Activated CD4-positive, alpha-beta T cell treated with anti-CD3 and anti-CD28 coated beads, Interleukin-2, amount 50 U/mL, for 48 hours (primary cell): ENCODE measurements at places on chromosomes 13 and 19.

DNA sequence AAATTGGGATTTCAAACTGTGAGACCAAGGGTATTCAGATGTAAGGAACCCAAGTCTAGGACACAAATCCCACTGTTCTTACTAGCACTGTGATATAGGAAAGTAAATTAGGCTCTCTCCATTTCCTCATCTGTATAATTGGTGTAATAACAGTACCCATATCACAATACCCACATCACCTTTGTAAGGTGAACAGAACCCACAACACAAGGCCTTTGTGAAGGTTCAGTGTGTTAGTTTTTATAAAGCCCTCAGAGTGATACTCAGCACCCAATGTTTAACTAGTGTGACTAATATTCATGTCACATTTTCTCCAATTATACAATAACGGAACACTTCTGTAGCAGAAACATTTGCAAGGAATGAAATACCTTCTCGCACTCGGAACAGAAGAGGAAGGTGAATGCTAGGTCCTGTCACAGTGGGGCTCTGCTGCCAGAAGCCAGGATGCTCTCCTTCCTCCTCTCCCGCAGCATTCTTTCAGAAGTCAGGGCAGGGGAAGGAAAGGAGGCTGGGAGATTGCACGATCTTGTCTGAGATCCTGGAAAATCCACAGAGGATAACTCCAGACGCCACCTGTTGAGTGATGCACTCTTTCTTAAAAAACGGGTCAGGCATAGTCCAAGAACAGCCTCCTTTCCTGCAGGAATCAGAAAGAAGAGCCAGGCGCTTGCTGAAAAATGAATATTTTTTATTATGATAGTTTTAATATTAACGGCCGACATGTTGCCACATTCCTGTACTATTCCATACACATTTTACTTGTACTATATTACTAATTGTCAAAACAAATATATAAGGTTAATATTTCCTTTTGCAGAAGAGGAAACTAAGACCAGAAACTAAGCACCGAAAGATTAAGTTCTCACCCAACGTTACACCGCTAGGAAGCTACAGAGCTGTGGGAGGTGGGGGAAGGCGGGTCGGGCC lies 762 bp downstream of the ZNF45 start:
- no peak for DNase-seq

- DNase-seq: no peak
These were observed 13.9 kb upstream of the DACH1 start for GRCh38 chr13:71880753-71881541.

DNA sequence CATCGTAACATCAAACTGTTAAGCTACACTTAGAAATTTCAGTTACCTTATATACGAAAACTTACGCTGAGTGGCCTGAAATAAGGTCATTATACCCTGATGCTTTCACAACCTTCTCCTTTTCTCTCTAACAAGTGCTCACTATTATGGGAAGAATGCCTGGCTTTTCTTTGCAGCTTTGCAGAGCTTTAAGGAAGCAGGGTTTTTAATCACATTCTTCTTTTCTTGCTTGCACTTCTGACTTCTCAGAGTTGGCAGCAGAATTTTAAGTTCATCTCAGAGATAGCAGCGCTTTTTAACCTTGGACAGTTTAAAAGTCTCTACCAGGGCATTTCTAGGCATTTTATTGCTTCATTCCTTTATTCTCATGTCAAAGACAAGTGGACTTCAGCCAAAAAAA lies 285.1 kb downstream of the SPRY2 start:
- no peak for DNase-seq

- no peak for DNase-seq
These were observed 223.8 kb downstream of the TDRD3 start for GRCh38 chr13:60620611-60621395.

DNA sequence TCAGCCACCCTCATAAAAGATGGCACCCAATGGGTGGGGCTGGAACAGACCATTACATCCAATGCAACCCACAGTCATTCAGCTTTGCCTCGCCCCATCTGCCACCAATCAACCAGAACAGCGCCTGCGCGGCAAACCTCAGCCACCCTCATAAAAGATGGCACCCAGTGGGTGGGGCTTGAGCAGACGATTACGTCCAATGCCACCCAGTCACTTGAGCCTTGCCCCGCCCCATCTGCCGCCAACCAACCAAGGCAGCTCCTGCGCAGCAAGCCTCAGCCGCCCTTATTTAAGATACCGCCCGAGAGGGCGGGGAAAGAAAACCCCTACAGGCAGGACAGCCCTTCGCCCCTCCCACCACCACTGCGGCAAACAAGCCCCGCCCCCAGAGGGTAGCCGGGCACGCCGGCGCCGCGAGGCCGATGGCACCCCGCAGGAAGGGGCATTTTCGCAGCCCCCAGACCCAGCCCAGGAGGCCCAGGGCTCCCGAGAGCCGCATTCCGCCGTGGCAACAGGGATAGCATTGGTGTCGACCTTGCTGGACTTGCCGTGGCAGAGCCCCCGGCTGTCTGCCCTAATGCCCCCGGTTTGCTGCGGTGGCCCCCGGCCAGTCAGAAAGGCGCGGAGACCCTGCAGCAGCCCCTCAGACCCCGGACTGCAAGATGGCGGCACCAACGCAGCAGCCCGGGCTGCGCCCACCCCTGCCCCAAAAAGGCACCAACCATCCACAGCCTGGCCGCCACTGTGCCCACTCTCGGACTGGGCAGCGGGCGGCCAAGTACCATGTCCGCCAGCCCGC lies 675 bp downstream of the PEG3 start:
- DNase-seq: no peak

DNA sequence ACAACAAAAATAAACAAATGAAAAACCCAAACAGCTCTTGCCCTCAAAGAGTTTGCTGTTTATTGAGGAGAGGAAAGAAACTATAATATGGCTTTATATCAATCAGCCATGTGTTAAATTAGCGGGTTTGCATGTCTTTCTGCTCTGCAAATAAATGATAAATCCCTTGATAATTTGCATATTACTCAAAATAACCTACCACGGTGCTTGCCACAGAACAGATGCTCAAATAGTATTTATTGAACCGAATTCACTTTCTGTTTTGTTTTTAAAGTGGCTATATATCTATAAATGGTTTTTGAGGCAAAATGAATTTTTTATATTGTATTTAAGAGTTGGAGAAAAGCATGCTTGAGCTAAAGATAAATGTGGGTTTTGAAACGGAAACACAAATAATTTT lies 428.1 kb downstream of the ITGBL1 start:
- DNase-seq: no peak

DNA sequence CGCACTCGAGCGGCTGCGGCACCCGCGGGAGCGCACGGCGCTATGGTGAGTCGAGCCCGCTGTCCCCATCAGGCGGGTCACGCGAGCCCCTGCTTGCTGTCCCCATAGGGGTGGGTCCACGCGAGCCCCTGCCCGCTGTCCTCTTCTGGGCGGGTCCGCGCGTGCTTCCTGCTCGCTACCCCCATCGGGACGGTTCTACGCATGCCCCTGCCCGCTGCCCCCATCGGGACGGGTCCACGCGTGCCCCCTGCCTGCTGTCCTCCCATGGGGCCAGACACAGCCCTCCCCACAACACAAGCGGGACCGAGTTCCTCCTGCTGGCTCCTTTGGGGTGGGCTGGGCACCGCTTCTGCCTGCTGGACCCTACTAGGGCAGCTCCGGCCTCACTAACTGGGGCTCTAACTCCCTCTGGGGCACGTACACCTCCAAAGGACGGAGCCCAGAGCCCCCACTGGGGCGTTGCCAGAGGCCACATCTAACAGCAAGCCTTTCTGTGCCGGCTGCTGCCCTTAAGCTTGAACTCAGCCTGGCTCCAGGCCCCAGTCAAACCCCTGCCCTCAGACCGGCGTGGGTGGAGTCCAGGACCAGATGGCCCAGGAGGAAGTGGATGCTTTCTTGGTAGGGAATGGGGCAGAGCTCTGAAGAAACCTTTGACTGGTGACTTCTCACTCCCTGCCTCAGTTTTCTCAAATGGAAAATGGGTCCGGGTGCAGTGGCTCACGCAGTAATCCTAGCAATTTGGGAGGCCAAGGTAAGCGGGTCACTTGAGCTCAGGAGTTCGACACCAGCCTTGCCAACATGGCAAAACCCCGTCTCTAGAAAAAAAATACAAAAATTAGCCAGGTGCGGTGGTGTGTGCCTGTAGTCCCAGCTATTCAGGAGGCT lies 722 bp downstream of the COLGALT1 start:
- DNase-seq: peak; percentile 42

GRCh38 chr13:78265098-78265497 lies 338.3 kb downstream of the POU4F1 start:
- no peak for DNase-seq

GRCh38 chr19:29724102-29724641 lies 9.1 kb upstream of the C19orf12 start:
- DNase-seq: peak; percentile 27

- no peak for DNase-seq
These were observed 1587.0 kb upstream of the PRR20A start for GRCh38 chr13:55553701-55554100.

- no peak for DNase-seq
These were observed 2.0 kb downstream of the ZNF792 start for GRCh38 chr19:34961775-34962686.

DNA sequence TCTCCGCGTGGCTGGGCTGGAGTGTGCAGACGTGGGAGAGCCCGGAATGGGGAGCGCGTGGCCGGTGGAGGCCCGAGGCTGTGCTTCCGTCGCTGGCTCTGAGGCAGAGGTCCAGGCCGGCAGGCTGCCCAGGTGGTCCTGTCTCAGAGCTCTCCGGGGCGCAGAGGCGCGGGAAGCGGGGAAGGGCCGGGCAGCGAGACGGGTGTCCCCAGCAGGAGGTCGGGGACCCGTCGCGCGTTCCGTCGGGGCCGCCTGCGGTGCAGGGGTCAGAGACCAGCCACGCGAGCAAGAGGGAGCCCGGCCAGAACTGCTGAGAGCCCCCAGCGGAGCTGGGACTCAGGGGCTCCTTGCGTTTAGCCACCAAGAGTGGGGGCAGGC lies 1.3 kb upstream of the C1QTNF9 start:
- no peak for DNase-seq
